ENCODE measurements at places on chromosomes 5 and 9.

- no peak for DNase-seq
These were observed 76.0 kb upstream of the IFNE start for GRCh38 chr9:21558079-21558478.

DNA sequence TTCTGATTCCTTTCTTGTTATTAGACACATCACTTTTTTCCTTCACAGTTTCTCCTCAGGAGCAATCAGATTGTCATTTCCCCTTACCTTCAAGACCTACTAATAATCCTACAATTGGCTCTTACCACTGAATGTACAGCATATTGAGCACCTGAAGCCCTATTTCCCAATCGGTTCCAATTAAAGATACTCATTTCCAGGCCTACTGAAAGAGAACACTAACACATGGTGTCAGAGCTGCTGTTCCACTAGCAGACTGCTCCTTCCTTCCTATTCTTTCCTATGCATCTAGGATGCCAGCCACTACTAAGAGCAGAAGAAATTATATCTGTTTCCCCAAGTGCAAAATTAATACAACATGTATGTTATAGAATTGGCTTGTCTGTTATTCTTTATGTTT is 34.6 kb downstream of the SKIC3 start:
- no peak for DNase-seq

DNA sequence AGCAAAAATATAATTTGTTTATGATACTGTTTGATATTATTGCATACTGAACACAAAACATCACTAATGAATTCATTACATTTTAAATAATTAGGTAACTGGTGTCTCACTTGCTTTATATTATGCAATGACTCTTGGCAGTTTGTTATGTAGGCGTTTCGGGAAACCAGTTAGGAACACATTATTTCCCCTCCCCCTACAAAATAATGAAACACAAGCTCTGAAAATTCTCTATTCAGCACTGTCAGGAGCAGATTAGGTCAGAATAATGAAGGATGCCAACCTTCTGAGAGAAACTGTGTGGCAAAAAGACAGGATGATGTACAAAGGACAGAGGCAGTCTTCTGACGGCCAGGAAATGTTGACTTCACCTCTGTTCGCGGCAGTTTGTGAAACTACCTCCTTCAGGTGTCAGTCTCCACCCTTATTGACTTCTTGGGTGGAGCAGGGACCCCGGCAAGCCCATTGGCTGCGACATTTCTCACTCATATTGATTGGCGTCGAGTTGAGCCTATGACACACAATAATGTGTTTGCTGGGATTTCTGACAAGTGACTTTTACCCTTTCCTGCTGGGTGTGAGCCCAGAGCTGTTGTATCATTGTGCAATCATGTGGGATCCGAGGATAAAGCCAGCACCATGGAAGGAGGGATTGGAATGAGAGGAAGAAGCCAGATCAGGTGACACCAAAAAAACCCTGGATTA is 33.9 kb downstream of the SH3PXD2B start:
- no peak for DNase-seq

DNA sequence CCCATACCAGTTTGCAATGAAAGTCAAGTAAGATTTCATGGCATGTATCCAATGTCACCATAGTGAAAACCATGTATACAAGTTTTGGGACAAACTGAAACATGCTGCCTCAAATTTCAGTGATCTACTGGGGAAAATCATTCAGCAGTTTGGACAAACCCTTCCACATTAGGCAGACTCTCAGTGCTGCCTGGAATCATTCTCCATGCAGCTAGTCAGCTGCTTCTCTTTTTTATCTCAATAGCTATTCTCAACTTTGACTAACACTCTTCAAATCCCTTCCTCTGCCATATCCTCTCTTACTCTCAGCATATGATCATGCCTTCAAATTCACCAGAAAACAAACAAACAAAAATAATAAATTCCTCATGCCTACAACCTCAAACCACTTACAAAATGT is 323.3 kb downstream of the MAN2A1 start:
- DNase-seq, result no peak

DNA sequence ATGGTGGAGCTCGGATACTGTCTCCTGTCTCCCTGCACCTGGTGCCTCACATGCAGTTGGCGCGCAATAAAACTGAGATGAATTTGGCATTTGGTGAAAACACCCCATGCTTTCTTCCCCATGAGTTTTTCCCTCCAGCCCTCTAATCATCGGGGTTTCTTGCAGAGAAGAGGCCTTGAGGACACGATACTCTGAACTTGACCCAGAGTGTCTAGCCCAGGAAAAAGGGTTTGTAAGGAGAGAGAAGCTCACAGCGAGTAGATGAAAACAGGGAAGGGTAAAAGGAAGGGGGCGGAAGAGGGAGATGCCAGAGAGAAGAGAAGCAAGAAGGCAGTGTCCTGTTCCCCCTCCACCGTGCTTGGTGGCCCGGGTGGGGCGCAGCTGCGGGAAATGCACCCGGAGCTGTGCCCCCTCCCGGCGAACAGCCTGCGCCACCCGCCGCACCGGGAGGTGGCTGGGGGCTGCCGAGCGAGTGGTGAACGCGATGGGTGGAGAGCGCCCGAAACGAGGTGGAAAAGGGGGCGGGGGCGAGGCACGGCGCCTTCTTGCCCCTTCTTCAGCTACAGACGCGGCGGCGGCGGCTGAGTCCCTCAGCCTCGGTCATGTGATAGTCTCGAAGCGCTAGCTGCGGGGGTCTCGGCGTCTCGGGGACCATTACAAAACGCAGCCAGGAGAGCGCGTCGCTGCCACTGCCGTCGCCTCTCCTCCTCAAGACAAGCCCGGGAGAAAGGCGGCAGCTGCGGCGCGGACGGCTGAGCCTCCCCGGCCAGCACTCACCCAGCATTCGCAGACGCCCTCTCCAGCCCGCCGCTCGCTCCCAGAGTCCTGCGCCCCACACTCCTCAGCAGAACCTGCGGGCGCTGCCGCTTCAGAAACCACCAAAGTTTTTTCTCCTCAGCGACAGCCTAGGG is 1.1 kb upstream of the FOXB2 start:
- DNase-seq, result no peak

DNA sequence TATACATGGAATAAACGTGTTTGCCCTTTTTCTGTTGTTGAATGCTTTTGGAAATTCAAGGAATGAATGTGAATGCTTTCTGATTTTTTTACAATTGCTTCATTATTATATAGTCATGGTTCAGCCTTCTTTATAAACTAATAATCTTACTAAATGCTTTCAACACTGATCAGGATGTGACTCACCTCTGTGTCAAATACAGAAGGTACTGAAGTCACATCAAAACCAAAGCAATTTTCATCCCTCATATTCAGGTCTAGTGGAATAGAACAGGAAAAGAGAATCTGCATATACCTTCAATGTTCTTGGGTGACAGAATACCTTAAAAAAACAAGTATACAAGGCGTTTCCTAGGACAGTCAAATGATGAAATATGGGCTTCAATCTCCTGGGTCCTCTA is 170.7 kb downstream of the PDE4D start:
- no peak for DNase-seq

DNA sequence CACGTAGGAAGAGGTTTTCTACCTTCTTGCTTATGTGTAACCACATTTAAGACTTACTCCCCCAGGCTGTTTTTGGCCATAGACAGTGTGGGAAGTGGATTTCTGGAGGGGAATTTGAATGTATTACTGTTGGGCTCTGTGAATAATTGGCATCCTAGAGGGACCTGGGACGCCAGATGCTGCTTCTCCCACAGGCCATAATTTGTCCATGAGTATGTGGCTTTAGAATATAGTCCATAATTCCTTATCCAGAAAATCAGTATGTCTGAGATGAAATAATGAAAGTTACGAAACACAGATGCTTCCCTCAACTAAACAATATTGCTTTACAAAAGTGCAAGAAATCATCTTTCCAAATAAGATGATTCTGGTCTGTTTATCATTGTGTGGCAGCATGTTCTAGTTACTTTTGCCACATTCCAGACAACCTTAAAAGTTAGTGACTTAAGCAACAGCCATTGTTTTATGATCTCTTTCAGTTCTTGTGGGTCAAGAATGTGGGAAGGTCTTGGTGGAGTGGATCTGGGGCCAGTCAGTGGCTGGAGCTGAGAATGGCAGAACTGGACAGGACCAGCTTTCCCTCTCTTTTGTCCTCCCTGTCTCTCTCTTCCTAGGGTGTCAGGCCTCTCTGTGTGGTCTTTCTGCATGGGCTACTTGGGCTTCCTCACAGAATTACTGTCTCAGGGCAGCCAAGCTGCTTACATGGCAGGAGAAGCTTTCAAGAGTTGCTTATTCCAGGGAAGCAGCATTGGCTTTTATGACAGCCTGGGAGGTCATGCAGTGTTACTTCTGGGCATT is 79.4 kb downstream of the FBXL7 start:
- DNase-seq, result no peak

DNA sequence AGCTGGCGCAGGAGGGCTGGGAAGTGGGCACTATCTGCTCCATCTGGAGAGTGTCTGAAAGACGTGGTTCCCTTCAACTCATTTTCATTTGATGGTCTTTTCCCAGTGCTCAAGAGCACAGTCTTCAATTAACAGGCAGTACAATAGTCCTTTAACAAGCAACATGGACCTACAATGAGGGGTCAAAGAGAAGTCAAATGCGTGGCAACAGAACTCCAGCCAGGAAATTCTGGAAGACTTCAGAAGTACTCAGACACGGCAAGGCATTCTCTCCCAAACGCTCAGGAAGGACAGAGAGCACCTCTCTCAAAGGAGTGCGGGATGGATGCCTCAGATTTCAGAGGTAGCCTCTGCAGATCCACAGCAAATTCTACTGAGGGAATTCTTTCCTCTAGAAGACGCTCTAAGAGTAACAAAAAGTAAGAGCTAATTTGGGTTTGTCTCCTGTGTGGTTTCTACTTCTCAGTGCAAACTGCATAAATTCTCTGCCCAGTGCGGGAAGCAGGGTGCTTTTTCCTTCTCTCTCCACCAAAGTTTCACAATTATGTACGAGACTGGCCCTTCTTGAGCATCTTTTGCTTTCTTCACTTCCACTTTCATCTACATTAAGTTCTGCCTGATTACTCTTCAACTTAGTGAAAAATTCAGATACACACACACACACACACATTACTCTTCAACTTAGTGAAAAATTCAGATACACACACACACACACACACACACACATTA is 56.4 kb downstream of the LHFPL2 start:
- DNase-seq, result no peak

- no peak for DNase-seq
These were observed 31.8 kb upstream of the RXRA start for GRCh38 chr9:134294153-134295071.

Measured in nucleus accumbens (tissue), 56 donors.